ENCODE measurements at places on chromosomes 7 and 10. TPM values are rescaled to one million over a fixed set of nuclear protein-coding genes. Genes with fewer than 3 reads are reported as not detected.

DNA sequence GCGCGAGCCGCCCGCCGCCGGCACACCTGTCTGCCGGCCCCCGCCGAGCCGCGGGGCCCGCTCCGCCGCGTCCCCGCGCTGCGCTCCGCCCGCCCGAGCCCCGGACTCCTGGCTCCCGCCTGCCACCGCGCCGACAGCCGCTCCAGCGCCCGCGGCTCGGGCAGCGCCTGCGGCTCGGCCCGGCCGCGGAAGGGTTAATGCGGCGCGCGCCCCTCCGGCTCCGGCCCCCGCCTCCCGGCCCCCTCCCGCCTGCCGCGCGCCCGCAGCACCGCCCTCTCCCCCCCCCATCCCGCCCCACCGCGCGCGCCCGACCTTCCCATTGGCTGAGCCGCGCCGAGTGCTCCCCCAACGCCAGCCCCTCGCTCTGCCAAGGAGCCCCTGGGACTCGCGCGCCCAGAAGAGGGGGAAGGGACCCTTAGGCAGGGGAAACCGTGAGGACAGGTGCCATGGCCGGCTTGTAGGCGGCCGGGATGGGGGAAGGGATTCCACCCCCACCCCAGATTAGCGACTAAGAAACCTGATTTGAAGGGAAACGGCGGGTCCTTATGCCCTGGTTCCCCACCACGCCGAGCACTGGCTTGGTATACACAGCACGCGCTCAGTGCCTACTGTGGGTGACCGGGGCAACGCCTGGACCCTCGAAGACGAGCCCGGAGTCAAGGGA is at the start of gene KCNH2:
Gene KCNH2, minus strand, starts transcription at position 196 of the 664 bp plus-strand sequence. CDS start 408 bp downstream, outside the sequence.
- peaks cover 2% of the 10 kb centered on the region for H3K36me3 ChIP-seq
- H3K27ac ChIP-seq = peak within 1 kb of the TSS; percentile 96
- peaks cover 43% of the 10 kb centered on the region for H3K4me1 ChIP-seq
- DNase-seq = peak; percentile 92

GRCh38 chr10:5905854-5906507 is 15.9 kb downstream of the FBH1 start:
- H3K36me3 ChIP-seq = peaks cover 37% of the 10 kb centered on the region
- no peak overlapping the region for H3K4me3 ChIP-seq
- no peaks in the 10 kb centered on the region for H3K27me3 ChIP-seq
- no peak for DNase-seq
- peaks cover 35% of the 10 kb centered on the region for H3K4me1 ChIP-seq

Gene NPSR1
- not detected for polyA plus RNA-seq

- DNase-seq = no peak
- H3K27me3 ChIP-seq = no peaks in the 10 kb centered on the region
- no peak overlapping the region for H3K4me3 ChIP-seq
- H3K36me3 ChIP-seq = peaks cover 4% of the 10 kb centered on the region
- no peak overlapping the region for H3K27ac ChIP-seq
Measured at GRCh38 chr10:102741726-102742237, 2.0 kb upstream of the WBP1L start.

DNA sequence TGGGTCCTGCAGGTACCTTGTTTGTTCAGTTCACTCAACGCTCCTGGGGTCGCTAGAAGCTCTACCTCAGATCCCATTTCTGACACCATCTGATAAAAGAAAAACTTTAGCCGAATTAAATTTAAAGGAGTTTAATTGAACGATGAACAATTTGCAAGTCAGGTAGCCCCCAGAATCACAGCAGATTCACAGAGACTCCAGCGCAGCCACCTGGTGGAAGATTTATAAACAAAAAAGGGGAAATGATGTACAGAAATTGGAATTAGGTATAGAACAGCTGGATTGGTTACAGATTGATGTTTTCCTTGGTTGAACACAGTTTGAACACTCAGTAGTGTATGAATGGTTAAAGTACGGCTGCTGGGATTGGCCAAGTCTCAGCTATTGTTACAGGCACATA is 23.1 kb downstream of the FBXL13 start:
- DNase-seq = no peak
- H3K27me3 ChIP-seq = no peaks in the 10 kb centered on the region
- no peak overlapping the region for H3K27ac ChIP-seq

GRCh38 chr10:93667795-93668194 is 34.6 kb downstream of the FRA10AC1 start:
- peaks cover 43% of the 10 kb centered on the region for H3K36me3 ChIP-seq
- H3K27me3 ChIP-seq = no peaks in the 10 kb centered on the region
- H3K4me3 ChIP-seq = no peak overlapping the region
- no peak for DNase-seq
- H3K27ac ChIP-seq = no peak overlapping the region

GRCh38 chr7:23615331-23615730 is 18.1 kb downstream of the CCDC126 start:
- H3K27me3 ChIP-seq = no peaks in the 10 kb centered on the region
- peak; percentile 56 for DNase-seq
- H3K4me3 ChIP-seq = no peak overlapping the region
- no peaks in the 10 kb centered on the region for H3K4me1 ChIP-seq
- peaks cover 3% of the 10 kb centered on the region for H3K36me3 ChIP-seq

Gene ANKRD22
- polyA plus RNA-seq = not detected

DNA sequence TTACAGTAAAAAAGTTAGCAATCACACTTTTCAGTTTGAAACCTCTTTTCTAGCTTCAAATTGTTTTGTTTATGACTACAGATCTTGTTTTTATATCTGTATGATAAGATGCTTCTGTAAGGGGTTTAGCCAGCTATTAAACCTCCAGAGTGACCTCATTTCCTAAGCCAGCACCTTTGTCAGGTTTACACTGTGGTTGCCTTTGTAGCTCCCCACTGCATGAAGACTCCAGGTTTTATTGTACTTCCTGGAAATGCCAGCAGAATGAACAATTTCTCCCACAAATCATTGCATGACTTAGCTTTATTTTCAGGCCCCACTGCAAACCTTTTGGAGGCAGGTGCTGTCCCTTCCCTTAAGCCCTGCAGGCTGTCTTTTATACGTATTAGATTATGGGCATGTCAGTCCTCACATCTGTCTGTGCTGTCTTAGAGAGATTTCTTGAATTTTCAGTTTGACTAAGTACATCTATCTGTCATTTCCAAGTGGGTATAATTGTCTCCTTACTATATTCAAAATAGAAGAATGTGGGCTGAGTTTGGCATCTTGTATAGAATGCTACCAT is 8.2 kb upstream of the AGR3 start:
- no peaks in the 10 kb centered on the region for H3K27me3 ChIP-seq
- H3K36me3 ChIP-seq = no peaks in the 10 kb centered on the region
- no peak overlapping the region for H3K4me3 ChIP-seq
- H3K27ac ChIP-seq = no peak overlapping the region
- H3K4me1 ChIP-seq = no peaks in the 10 kb centered on the region

Gene PLAC9
- polyA plus RNA-seq = 1.9 TPM

DNA sequence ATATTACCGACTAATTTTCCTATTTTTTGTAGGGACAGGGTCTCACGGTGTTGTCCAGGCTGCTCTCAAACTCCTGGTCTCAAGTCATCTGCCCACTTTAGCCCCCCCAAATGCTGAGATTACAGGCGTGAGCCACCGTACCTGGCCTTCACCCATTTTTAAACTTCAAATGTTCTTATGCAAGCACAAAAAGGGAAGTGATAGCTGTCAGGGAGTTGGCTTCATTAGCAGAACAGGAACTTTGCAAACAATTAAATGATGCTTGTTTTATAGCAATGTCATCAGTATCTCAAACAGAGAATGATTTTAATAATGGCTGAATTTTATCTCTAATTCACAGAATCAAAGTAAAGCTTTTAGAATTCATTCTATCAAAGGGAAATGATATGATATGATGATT is 49.8 kb upstream of the FAM171A1 start:
- no peaks in the 10 kb centered on the region for H3K27me3 ChIP-seq
- DNase-seq = no peak
- no peaks in the 10 kb centered on the region for H3K36me3 ChIP-seq
- no peak overlapping the region for H3K4me3 ChIP-seq
- no peaks in the 10 kb centered on the region for H3K4me1 ChIP-seq
- no peak overlapping the region for H3K27ac ChIP-seq

Gene APBB1IP
- not detected for polyA plus RNA-seq

Gene RSPH10B
- polyA plus RNA-seq = not detected

DNA sequence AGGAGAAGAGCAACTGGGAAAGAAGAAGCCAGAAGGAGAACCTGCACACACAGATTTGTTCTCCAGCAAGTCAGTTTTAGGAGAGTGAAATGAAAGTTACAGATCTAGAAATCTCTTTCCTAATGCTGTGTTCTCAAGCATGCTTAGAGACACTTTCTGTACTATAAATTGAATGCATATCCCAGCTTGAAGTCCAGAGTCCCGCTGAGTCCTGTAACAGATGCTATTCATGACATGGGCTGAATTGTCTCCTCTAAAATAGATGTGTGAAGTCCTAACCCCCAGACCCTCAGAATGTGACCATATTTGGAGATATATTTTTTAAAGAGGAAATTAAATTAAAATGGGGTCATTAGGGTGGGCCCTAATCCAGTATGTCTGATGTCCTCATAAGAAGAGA is 46.9 kb upstream of the GJD4 start:
- H3K4me3 ChIP-seq = no peak overlapping the region
- DNase-seq = no peak
- no peaks in the 10 kb centered on the region for H3K4me1 ChIP-seq
- H3K36me3 ChIP-seq = peaks cover 11% of the 10 kb centered on the region
- no peak overlapping the region for H3K27ac ChIP-seq
- H3K27me3 ChIP-seq = no peaks in the 10 kb centered on the region

DNA sequence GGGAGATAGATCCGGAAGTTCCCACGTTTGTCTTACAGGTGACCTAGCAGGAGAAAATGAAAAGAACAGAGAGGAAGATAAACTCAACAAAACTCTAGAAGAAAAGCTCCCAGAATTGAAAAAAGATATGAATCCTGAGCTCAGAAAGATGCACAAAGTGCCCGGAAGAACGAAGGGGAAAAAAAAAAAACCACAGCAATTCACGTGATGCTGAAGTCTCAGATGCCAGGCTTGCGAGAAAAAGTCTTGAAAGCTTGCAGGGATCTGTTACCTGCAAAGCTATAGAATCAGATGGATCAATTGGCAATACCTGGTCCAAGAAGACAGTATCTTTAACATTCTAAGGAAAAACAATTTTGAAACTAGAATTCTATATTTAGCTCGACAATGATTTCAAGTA is 33.5 kb downstream of the CARD11 start:
- H3K27me3 ChIP-seq = no peaks in the 10 kb centered on the region
- no peaks in the 10 kb centered on the region for H3K36me3 ChIP-seq
- no peak for DNase-seq
- H3K4me1 ChIP-seq = no peaks in the 10 kb centered on the region
- no peak overlapping the region for H3K27ac ChIP-seq
- H3K4me3 ChIP-seq = no peak overlapping the region

DNA sequence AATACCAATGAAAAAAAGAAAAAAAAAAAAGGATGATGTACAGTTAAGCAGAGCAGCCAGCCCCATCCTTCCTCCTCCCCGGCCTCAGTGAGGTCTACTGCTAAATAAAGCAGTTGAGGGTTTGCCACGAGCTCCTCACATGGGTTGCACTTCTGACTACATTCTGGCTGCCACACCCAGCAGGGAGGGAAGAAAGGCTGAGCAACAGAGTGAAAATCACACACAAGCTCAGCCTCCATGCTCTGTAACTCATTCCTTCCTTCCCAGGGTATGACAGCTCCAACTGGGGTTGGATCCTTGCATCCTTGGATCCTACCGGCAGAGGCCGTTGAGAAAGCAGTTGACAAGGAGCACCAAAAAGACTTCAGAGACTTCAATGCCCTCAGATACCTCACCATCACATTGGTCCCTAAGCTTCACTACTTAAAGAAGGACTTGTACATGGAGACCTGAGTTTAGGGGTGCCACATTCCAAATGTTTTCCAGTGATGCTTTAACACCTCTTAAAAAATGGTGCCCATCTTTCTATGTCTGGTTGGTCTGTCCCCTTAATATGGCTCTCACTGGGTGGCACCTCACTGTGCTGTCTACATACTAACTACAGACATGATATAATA is 52.9 kb upstream of the PIK3CG start:
- H3K27ac ChIP-seq = no peak overlapping the region
- no peak for DNase-seq
- H3K36me3 ChIP-seq = no peaks in the 10 kb centered on the region
- H3K27me3 ChIP-seq = no peaks in the 10 kb centered on the region

Gene LIPJ
- polyA plus RNA-seq = 0.59 TPM

DNA sequence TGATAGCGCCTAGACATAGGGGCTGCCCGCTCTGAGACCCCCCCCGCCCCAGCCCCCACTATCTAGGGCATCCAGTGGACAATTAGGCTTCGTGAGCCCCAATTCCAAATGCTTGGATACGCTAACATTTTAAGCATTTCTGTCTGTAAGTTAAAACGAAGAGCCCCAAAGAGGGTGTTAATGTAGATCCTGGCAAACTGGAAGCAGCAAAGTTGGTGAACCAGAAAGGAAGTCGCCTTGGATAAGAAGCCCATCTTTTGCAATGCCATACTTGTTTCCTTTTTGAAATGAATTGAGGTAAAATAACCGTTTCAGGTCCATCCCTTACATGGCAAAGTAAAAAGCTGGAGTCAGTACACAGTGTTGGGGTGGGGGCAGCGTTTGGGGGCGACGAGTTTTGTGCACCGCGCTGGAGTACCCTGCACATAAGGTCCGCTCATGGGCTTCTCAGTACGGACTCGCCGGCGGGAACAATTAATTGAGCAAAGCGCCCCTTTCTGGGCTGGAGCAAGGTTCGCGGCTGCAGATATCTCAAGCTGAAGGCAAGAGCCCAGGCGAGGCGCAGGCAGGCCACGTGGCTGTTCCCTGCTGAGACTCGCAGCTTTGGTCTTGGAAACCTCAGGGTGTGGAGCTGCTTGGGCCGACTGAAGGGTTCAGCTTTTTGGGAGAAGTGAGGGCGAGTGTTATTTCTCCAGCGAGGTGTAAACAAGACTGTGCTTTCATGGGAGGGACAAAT is 1.4 kb upstream of the TWIST1 start:
- no peak overlapping the region for H3K27ac ChIP-seq
- H3K4me1 ChIP-seq = peaks cover 19% of the 10 kb centered on the region
- DNase-seq = peak; percentile 30
- H3K27me3 ChIP-seq = peaks cover 38% of the 10 kb centered on the region

DNA sequence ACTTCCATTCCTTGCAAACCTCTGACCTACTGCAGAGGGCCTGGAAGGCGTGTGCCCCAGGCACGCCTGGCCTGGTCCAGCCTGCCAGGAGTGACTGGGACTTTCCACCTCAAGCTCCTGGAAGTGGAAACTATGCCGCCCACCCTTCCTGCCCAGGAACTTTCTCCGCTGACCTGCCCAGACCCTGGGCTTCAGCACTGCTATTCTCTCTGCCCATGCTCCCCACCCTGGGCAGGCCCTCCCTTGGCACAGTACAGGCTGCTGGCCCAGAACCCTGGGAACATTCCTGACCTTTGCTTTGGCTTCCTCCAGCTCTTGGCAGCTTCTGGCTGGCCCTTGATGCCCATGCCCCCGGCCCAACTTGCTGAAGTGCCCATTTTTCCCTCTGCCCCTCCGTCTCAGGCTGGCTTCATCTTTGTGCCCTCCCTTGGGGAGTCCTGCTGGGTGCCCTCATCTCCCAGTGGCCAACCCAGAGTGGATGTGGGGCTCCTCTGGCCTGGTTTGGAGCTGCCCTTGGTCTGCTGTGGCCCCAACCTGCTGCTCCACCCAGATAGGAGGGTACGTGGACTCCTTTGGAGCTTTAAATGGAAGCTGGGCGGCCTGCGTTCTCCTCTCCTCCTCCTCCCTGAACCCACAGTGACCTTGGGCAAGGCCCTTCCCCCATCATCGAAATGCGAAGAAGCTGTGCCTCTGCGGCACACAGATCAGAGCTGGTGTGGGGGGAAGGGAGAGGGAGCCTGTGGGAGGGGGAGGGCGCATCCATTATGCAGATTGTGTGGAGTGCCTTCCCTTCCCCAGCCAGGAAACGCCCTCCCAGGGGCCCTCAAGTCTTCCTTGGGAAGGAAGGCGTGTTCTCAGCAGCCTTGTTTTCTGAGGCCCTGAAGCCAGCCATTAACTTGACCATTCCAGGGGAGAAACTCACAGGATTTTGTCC is 3.4 kb downstream of the MMRN2 start:
- peaks cover 35% of the 10 kb centered on the region for H3K4me1 ChIP-seq
- peak; percentile 88 for DNase-seq
- H3K4me3 ChIP-seq = no peak overlapping the region
- H3K27me3 ChIP-seq = no peaks in the 10 kb centered on the region
- peak overlapping the region; percentile 90 for H3K27ac ChIP-seq

Measured in cardiac muscle cell (in vitro differentiated cells and primary cell).